ENCODE measurements at places on chromosomes 7 and 10.

- no peak for DNase-seq
- no peak overlapping the region for H3K27ac ChIP-seq
- H3K4me3 ChIP-seq: no peak overlapping the region
- H3K27me3 ChIP-seq: no peaks in the 10 kb centered on the region
Observed at GRCh38 chr7:150363872-150364271, 4.8 kb upstream of the REPIN1 start.

DNA sequence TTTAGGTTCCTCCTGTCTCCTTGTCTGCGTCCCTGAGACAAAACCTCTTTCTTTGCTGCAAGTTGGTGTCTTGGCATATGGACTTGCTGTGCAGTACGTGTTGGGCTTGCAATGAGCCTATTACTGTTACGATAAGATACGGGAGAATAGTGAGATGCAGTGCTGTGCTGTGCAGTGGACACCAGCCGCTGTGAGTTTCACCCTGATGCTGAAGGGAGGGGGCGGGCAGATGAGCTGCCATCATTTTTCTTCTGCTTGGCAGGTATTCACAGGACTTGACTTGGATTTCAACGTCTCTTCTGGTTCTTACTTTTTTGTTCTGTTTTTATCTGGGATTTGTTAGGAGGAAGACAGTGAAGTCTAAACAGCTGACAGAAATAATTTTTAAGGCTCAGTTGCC lies 257.1 kb upstream of the PITRM1 start:
- H3K4me3 ChIP-seq: no peak overlapping the region
- DNase-seq: no peak
- peaks cover 41% of the 10 kb centered on the region for H3K4me1 ChIP-seq
- no peak overlapping the region for H3K27ac ChIP-seq
- no peaks in the 10 kb centered on the region for H3K27me3 ChIP-seq

DNA sequence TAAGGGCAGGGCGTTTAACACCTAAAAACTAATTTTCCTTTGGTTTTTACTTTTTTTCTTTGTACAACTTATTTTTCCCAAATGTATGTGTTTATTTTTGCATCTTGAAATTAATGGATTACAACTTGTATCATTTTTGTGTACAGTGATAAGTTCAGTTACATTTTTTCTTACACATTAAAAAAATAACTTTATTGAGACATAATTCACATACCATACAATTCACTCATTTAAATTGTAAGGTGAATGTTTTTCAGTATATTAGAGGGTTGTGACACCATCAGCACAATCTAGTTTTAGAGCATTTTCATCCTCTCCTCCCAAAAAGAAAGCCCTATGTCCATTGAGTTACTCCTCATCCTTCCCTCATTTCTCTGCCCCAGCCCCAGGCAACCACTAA lies 11.6 kb downstream of the OGDH start:
- H3K36me3 ChIP-seq: peaks cover 5% of the 10 kb centered on the region
- no peak overlapping the region for H3K4me3 ChIP-seq
- no peak for DNase-seq

GRCh38 chr10:101650863-101651262 lies 44.1 kb downstream of the FBXW4 start:
- H3K36me3 ChIP-seq: peaks cover 13% of the 10 kb centered on the region
- H3K27me3 ChIP-seq: no peaks in the 10 kb centered on the region
- H3K4me3 ChIP-seq: no peak overlapping the region

DNA sequence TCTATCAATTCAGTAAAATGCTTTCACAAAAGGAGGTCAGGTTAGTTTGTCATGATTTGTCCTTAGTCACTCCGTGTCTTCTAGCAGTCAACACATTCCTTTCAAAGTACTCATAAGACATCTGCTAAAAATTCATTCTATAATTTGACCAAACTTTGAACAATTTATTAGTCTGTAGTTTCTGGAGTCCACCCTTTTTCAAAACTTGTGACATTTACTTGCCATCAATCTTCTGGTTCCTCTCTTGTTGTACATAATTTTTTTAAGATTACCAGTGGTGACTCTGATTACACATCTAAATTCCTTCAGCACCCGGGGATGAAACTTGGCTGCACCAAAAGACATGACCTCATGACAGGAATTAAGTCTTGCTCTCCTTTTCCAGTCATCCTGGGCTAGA lies 130.1 kb downstream of the NEBL start:
- no peaks in the 10 kb centered on the region for H3K36me3 ChIP-seq
- H3K4me1 ChIP-seq: peaks cover 13% of the 10 kb centered on the region
- no peak for DNase-seq
- H3K27me3 ChIP-seq: no peaks in the 10 kb centered on the region

DNA sequence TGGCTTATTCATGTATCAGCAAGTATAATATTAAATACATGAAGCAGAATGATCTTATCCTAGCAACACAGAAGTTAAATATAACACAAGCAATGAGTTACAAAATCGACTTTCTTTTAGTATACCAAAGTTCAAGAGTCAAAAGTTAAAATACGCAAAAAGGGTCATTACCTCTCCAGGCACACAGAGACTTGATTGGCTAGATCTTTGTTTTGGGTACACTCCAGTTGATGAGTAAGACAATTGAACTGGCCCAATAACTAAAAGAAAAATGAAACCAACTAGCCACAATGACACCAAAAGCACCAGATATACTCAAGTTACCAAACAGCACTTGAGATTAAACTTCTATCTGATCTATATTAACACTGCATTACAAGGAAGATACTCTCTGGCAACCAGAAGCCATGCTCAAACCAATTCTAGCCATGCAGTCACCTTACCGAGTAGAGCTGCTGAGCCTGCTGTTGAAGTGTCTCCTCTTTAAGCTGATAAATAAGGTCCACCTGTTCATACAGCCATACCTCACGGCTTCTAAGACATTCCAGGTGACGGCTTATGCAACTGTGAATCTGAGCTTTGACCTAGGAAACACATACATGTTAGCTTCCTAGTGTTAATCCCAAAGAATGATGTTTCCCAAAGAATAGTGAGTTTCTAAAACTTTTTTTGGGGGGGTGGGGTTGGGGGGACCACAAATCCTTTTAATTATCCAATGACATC lies 15.6 kb downstream of the NCOA4 start:
- no peaks in the 10 kb centered on the region for H3K27me3 ChIP-seq
- H3K36me3 ChIP-seq: peaks cover 47% of the 10 kb centered on the region
- H3K4me3 ChIP-seq: no peak overlapping the region
- no peak for DNase-seq
- H3K4me1 ChIP-seq: peaks cover 13% of the 10 kb centered on the region
- H3K27ac ChIP-seq: no peak overlapping the region

DNA sequence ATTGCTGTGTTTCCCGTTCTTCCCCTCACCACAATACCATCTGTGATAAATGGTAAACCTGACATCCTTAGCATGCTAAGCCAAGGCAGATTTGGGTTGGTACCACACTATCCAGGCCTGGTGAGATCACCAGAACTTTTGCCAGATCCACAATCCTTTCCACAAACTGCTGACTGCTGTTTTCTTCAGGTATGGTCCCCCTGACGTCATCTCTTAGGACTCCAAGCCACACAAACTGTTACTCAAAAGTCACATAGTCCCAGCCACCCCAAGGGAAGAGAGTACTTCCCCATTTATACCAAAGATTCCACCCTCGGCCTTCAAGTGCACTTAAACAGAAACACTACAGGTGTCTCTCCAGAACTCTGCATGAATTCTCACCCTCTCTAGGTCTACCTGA lies 34.8 kb downstream of the SLC25A13 start:
- H3K4me1 ChIP-seq: peaks cover 16% of the 10 kb centered on the region
- H3K4me3 ChIP-seq: no peak overlapping the region
- no peak overlapping the region for H3K27ac ChIP-seq

- no peaks in the 10 kb centered on the region for H3K36me3 ChIP-seq
- peaks cover 3% of the 10 kb centered on the region for H3K27me3 ChIP-seq
- no peak for DNase-seq
- H3K27ac ChIP-seq: no peak overlapping the region
Observed at GRCh38 chr7:82481499-82482097, 38.0 kb upstream of the CACNA2D1 start.

GRCh38 chr7:41006306-41006995 lies 696.4 kb downstream of the INHBA start:
- no peaks in the 10 kb centered on the region for H3K27me3 ChIP-seq
- peaks cover 36% of the 10 kb centered on the region for H3K4me1 ChIP-seq
- H3K4me3 ChIP-seq: no peak overlapping the region
- no peak for DNase-seq
- H3K27ac ChIP-seq: no peak overlapping the region

DNA sequence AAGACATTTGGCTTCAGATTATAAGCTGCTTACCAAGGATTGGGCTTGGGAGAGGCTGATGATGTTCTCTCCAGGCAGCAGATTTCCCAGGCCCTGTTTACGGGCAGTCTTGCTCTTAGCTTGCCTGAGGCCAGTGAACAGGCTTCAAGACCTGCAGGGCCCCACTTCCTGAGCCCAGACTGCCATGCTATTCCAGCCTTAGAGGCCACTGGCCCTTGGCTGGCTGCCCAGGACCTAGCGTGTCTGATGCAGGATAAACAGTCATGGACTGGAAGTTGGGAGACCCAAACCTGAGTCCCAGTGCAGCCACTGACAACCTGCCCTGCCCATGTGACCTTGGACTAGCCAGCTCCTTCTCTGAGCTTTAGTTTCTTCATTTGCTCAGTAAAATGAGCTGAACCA lies 2.9 kb downstream of the PRXL2A start:
- H3K27ac ChIP-seq: peak overlapping the region; percentile 36
- no peak for DNase-seq
- no peaks in the 10 kb centered on the region for H3K36me3 ChIP-seq

DNA sequence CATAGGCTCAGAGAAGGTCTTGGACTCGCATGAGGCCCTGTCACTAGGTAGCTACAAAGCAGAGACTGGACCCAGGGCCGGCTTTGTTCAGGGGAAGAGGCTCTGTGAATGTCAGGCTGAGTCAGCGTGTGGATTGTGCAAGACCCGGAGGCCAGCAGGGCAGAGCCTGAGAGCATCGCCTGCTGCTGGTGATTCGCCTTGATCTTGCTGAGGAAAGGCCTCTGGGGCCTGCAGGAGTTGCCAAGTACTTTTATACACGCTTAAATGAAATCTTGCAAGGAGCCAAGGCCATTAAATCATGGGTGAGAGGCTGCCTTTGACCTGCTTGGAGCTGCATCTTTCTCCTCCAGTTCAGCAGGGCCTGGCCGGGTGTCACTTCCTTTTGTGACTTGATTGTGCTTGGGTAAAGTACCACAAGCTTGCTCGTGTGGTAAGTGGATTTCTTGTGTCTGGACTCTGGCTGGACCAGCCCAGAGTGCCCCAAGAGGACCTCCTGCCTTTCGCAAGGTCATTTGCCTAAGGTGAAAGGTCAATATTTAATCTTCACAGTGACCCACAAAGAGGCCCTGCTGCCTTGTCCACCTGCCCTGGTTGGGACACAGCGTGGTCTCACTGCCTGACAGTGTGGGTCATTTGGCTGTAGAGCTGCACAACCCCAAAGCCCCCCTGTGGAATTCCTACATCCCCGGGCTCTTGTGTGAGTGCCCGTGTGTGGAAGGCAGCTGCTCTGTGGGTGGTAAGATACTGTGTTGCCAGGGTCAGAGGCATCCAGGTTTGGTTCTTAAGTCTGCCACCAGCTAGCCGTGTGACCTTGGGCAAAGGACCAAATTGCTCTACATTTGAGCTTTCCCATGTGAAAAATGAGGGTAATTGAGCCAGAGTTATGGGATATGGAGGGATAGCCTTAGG lies 38.6 kb upstream of the SH2D4B start:
- H3K27me3 ChIP-seq: no peaks in the 10 kb centered on the region
- H3K27ac ChIP-seq: peak overlapping the region; percentile 73
- peaks cover 12% of the 10 kb centered on the region for H3K36me3 ChIP-seq
- peaks cover 59% of the 10 kb centered on the region for H3K4me1 ChIP-seq
- H3K4me3 ChIP-seq: no peak overlapping the region
- no peak for DNase-seq

GRCh38 chr7:49094866-49095265 lies 170.5 kb downstream of the CDC14C start:
- H3K4me3 ChIP-seq: no peak overlapping the region
- no peaks in the 10 kb centered on the region for H3K36me3 ChIP-seq
- no peaks in the 10 kb centered on the region for H3K27me3 ChIP-seq
- no peak for DNase-seq
- no peaks in the 10 kb centered on the region for H3K4me1 ChIP-seq

- H3K36me3 ChIP-seq: no peaks in the 10 kb centered on the region
- no peak overlapping the region for H3K27ac ChIP-seq
- peaks cover 9% of the 10 kb centered on the region for H3K27me3 ChIP-seq
- no peaks in the 10 kb centered on the region for H3K4me1 ChIP-seq
Observed at GRCh38 chr7:121634356-121634755, 238.2 kb upstream of the FAM3C start.

- peaks cover 9% of the 10 kb centered on the region for H3K27me3 ChIP-seq
- H3K4me3 ChIP-seq: no peak overlapping the region
- H3K4me1 ChIP-seq: no peaks in the 10 kb centered on the region
- H3K36me3 ChIP-seq: no peaks in the 10 kb centered on the region
- H3K27ac ChIP-seq: no peak overlapping the region
Observed at GRCh38 chr10:53127686-53128085, 355.1 kb upstream of the MBL2 start.

DNA sequence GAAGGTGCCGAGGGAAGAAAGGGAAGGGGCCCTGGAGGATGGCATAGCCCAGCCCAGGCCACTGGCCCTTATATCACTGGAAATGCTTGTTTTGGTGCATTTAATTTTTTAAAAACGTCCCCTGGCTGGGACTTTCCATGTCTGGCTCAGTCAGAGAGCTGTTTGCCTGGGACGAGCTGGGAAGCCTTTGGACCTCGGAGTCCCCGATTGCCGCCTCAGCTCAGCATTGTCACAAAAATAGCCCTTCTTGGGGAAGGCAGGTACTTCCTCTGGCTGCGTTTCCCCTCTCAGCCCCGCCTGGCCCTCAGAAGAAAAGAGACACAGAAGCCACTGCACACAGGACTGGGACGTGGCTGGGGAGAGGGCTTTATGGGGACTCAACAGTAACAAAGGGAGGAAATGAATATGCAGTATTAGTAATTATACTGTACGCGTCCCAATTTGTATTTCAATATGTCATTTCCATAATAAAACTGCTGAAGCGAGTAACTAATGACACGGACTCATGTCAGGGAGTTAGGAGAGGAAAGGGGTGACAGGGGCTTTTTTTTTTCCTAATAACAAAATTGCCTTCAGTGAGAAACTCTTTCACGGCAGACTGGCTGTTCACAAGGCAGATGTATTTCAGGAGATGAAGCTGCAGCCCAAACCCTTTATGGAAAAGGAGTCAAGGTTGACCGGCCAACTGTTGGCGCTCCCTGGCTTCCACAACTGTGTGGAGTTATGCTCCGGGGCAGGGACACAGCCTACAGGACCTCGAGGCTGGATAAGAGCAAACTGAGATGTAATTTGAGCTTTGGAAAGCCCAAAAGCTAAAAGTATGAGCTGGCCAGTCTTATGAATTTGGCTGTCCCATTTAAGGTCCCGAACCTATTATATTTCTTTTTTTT lies 31.0 kb upstream of the MXI1 start:
- DNase-seq: peak; percentile 63
- no peaks in the 10 kb centered on the region for H3K4me1 ChIP-seq
- H3K27me3 ChIP-seq: peaks cover 21% of the 10 kb centered on the region
- no peaks in the 10 kb centered on the region for H3K36me3 ChIP-seq

- peak overlapping the region; percentile 74 for H3K27ac ChIP-seq
- peaks cover 4% of the 10 kb centered on the region for H3K36me3 ChIP-seq
- no peak for DNase-seq
- H3K27me3 ChIP-seq: peaks cover 20% of the 10 kb centered on the region
Observed at GRCh38 chr10:69974551-69975155, 78.0 kb upstream of the MACROH2A2 start.
